T-helper 17 cell (primary cell): ENCODE measurements at places on chromosomes 3 and 15. TPM values are rescaled to one million over a fixed set of nuclear protein-coding genes. Genes with fewer than 3 reads are reported as not detected.
A peak's percentile ranks its signal among the peaks of the same experiment; 100 is the strongest.

DNA sequence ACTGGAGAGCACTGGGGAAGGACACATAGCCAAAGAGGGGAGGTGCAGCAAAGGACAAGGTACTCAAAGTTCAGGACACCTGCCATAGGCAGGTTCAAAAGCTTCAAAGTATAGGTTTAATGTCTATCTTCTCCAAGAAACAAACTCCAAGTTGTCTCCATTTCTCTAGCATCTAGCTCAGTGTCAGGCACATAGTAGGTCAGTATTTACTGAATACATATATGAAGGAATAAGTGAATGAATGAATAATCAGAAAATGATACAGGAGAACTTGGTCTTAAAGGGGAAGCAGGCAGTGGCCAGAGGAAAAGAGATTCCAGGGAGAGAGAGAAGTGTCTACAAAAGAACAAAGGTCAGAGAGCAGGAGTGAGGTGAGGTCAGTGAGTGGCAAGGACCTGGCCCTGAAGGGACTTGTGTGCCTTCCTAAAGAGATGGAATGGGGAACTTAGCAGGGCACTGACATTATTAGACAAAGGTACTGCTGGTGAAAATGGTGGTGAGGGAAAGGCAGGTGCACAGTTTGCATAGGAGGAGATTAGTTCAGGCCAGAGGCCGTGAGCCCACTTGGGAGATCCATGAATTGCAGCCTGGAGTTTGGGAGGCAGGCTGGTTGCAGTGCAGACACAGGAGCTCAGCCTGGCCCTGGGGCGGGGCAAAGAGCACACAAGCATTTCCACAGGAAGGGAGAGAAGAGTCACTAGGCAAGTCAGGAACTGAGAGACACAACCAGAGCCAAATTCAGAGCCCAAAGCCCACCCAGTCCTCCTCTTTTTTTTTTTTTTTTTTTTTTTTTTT is 21.4 kb downstream of the TBC1D2B start:
- H3K36me3 ChIP-seq = peaks cover 7% of the 10 kb centered on the region
- H3K4me3 ChIP-seq = peak overlapping the region; percentile 93
- H3K27me3 ChIP-seq = no peaks in the 10 kb centered on the region
- no peak overlapping the region for H3K27ac ChIP-seq
- no peak for DNase-seq
- peaks cover 69% of the 10 kb centered on the region for H3K4me1 ChIP-seq

GRCh38 chr15:80942746-80943565 is 46.7 kb downstream of the MESD start:
- H3K27ac ChIP-seq = peak overlapping the region; percentile 60
- DNase-seq = no peak
- peaks cover 6% of the 10 kb centered on the region for H3K4me1 ChIP-seq
- peaks cover 12% of the 10 kb centered on the region for H3K36me3 ChIP-seq
- no peaks in the 10 kb centered on the region for H3K27me3 ChIP-seq

GRCh38 chr3:63909431-63909830 is 2.8 kb downstream of the SCAANT1 start:
- DNase-seq = no peak
- no peak overlapping the region for H3K27ac ChIP-seq
- peaks cover 20% of the 10 kb centered on the region for H3K4me1 ChIP-seq
- no peaks in the 10 kb centered on the region for H3K36me3 ChIP-seq

DNA sequence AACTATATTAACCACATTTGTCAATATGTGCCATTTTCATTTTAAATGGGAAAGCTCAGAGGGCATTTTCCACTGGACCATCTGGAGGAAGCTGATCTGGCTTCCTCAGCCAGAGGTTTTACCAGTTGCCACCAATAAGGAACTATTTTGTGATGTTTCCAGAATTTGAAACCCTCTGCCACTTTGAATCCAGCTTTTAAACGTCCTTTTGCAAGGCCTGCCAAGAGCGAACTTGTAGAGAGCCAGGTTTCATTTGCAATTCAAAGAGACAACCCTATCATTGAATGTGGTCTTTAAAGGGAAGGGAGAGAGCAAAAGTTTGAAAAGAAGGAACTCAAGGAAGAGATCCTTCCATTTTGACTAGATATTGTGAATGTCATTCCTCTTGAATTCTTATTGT is 123.3 kb upstream of the CHL1 start:
- H3K27me3 ChIP-seq = peaks cover 19% of the 10 kb centered on the region
- no peaks in the 10 kb centered on the region for H3K4me1 ChIP-seq
- DNase-seq = no peak
- no peaks in the 10 kb centered on the region for H3K36me3 ChIP-seq
- no peak overlapping the region for H3K27ac ChIP-seq

GRCh38 chr15:73550190-73550589 is 83.0 kb downstream of the NPTN start:
- no peak overlapping the region for H3K27ac ChIP-seq
- no peak for DNase-seq
- no peaks in the 10 kb centered on the region for H3K27me3 ChIP-seq
- peaks cover 2% of the 10 kb centered on the region for H3K36me3 ChIP-seq

DNA sequence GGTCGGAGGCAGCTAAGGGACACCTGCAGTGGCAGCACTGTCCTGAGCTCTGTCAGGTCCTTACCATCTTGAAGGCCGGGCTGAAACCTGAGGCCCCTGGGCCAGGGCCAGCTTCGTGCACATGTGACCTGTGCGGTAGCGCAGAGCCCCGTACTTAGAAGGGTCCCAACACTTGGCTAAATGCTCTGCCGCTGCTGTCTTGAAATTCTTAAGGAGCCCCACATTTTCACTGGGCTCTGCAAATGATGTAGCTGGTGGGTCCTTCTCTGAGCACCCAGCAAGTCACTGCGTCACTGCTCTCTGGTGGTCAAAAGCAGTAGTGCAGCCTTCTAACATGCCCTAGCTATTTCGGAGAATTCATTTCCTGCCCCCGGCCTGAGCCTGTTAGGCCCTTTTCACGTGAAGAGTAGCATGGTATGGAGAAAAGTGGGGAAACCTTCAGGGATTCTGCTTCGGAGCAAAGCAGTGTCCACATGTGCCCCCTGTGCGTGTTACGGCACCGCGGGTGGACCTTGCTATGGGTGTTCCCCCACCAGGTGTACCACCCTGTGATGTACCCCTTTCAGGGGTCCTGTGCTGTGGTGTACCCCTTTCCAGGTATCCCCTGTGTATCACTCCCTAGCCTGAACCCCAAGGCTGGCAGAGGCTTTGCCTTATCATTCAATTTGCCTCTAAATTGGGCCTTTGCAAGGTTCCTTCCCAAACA is 79.7 kb downstream of the TMEM266 start:
- H3K27ac ChIP-seq = no peak overlapping the region
- H3K4me3 ChIP-seq = no peak overlapping the region
- H3K36me3 ChIP-seq = peaks cover 5% of the 10 kb centered on the region
- H3K27me3 ChIP-seq = peaks cover 48% of the 10 kb centered on the region
- peak; percentile 66 for DNase-seq
- H3K4me1 ChIP-seq = no peaks in the 10 kb centered on the region

- no peaks in the 10 kb centered on the region for H3K27me3 ChIP-seq
- peaks cover 52% of the 10 kb centered on the region for H3K4me1 ChIP-seq
- no peak for DNase-seq
- peaks cover 5% of the 10 kb centered on the region for H3K36me3 ChIP-seq
- peak overlapping the region; percentile 24 for H3K27ac ChIP-seq
Observed at GRCh38 chr3:46934498-46935167, 41.9 kb downstream of the CCDC12 start.

DNA sequence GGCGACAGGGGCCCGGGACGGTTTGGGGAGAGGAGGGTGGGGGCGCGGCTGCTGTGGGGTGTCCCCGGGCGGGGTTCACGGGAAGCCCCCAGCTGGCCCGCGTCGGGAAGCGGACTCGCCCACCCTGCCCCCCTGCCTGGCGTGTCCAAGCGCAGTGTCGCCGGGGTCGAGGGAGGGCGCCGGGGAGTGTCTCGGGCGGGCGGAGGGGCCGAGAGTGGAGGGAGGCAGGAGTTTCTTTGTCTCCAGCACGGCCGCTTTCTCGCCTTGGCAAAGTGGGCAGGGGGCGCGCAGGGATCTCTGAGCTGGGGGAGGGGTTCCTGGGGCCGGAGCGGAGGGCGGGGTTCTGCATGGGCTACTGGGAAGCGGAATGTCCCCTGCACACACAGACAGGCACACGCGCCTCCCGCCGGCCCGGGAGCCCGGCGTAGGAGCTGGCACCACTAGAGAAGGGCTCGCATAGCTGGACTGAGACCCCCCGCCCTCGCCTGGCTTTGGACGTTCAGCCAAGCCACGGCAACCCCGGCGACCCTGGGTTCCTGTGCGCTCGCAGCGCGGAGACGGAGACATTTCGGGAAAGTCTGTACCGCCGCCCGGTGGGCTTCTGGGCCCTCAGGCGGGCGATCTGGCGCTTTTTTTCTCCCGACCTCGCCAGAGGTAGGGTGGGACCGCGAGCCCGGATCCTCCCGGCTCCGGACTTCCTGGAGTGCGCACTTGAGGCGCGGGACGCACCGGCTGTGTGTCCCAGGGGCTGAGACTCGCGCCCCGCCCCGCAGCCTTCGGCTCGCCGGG is 822 bp downstream of the ST8SIA2 start:
- no peak for DNase-seq
- no peak overlapping the region for H3K27ac ChIP-seq
- no peak overlapping the region for H3K4me3 ChIP-seq
- peaks cover 10% of the 10 kb centered on the region for H3K4me1 ChIP-seq
- peaks cover 3% of the 10 kb centered on the region for H3K36me3 ChIP-seq

GRCh38 chr3:168865022-168865551 is 769.4 kb upstream of the GOLIM4 start:
- H3K36me3 ChIP-seq = no peaks in the 10 kb centered on the region
- no peaks in the 10 kb centered on the region for H3K4me1 ChIP-seq

GRCh38 chr3:45417930-45418847 is 29.8 kb downstream of the LARS2 start:
- H3K27me3 ChIP-seq = no peaks in the 10 kb centered on the region
- no peak overlapping the region for H3K27ac ChIP-seq
- no peak overlapping the region for H3K4me3 ChIP-seq

DNA sequence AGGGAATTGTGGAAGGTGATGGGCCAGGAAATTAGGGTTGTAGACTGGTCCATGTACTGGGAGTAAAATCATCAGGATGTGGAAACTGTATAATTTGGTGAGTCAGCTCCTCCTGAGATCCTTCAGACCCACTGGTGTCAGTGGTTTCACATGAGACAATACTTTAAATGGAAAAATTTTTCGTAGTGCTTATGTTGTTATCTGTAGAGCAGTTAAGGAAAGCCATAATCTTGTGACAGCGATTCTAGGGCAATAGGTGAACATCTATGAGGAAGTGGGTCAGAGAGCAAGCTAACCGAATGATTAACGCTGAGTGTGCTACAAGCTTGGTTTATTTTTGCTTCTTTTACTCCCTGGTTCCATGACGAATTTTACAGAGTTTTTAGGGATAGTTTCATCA is 200.6 kb downstream of the CADM2 start:
- no peaks in the 10 kb centered on the region for H3K36me3 ChIP-seq
- no peak overlapping the region for H3K27ac ChIP-seq
- H3K27me3 ChIP-seq = no peaks in the 10 kb centered on the region
- no peak for DNase-seq
- no peak overlapping the region for H3K4me3 ChIP-seq

- DNase-seq = no peak
- peak overlapping the region; percentile 96 for H3K4me3 ChIP-seq
- H3K27ac ChIP-seq = peak overlapping the region; percentile 99
Observed at GRCh38 chr3:56557831-56558170, 826 bp downstream of the CCDC66 start.

GRCh38 chr3:113625834-113626233 is 70.6 kb downstream of the USF3 start:
- H3K4me3 ChIP-seq = no peak overlapping the region
- H3K4me1 ChIP-seq = peaks cover 15% of the 10 kb centered on the region
- peaks cover 20% of the 10 kb centered on the region for H3K36me3 ChIP-seq
- peak overlapping the region; percentile 88 for H3K27ac ChIP-seq
- no peaks in the 10 kb centered on the region for H3K27me3 ChIP-seq

- H3K4me1 ChIP-seq = peaks cover 28% of the 10 kb centered on the region
- H3K4me3 ChIP-seq = no peak within 1 kb of the TSS
- H3K36me3 ChIP-seq = no peaks in the 10 kb centered on the region
- H3K27ac ChIP-seq = peak within 1 kb of the TSS; percentile 89
Observed at GRCh38 chr3:182980204-182981037, at the start of gene DCUN1D1. DCUN1D1 (minus strand) TSS chr3:182980538; CDS start chr3:182980489, 49 bp downstream.

DNA sequence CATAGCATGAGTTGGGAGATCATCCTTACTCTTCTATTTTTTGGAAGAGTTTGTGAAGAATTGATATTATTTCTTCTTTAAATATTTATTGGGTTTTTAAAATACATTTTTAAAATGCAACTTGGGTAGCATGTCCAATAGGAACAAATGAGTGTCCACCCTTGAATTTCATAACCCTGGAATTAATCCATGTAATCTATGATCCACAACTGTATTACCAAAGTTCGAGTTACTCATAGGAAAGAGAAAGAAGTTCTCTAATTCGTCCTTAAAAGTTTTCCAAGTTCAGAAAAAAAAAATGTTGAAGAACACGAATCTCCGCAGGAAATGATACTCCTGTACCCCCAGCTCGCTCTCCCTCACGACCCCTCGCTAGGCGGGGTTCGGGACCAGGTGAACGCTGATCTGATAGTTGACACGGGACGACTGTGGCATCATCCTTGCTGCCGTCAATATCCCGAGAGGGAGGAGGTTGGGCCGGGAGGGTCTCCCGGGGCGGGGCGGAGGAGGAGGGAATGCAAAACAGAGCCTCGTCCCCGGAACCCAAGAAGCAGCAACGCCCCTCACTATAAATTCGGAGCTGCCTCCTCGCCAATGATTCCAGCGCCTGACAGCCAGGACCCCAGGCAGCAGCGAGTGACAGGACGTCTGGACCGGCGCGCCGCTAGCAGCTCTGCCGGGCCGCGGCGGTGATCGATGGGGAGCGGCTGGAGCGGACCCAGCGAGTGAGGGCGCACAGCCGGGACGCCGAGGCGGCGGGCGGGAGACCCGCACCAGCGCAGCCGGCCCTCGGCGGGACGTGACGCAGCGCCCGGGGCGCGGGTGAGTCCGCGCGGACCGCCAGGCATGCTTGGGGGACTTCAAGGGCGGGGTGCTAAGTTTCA is at the start of gene AGTR1:
Gene AGTR1 (plus strand): TSS at position 598 of the 884 bp plus-strand sequence. CDS start 43,133 bp downstream, outside the sequence.
- no peak within 1 kb of the TSS for H3K27ac ChIP-seq
- no peaks in the 10 kb centered on the region for H3K4me1 ChIP-seq
- peaks cover 10% of the 10 kb centered on the region for H3K27me3 ChIP-seq
- H3K4me3 ChIP-seq = no peak within 1 kb of the TSS
- no peaks in the 10 kb centered on the region for H3K36me3 ChIP-seq

DNA sequence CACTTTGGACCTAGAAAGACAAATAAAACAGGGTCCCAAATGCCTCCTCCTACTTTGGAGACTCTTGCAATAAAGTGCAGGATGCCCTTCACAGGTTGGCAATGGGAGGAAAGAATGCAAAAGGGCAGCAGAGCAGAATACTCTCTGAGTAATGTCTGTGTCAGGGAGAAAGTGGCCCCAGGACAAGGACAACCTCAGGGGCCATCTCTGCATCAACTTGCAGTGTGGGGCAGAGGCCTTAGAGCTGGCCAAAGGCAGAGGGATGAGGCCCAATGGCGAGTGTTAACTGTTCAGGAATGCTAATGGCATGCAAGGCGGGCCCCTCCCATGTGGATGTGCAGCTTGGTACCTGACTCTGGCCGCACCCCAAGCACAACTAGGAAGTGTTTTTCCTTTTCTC is 8.4 kb downstream of the UPK1B start:
- peaks cover 5% of the 10 kb centered on the region for H3K4me1 ChIP-seq
- no peak for DNase-seq
- H3K4me3 ChIP-seq = no peak overlapping the region
- peaks cover 44% of the 10 kb centered on the region for H3K27me3 ChIP-seq

- no peaks in the 10 kb centered on the region for H3K4me1 ChIP-seq
- no peak overlapping the region for H3K4me3 ChIP-seq
- no peak for DNase-seq
Observed at GRCh38 chr3:146382386-146382785, 87.0 kb downstream of the PLSCR2 start.

Gene FBXW12
- total RNA-seq = not detected

Gene ZNF619
- 8.4 TPM for total RNA-seq

Gene SLC9C1
- not detected for total RNA-seq

Gene WNT7A
- 10.1 TPM for total RNA-seq

Gene GOLGA6D
- 0.10 TPM for total RNA-seq

Gene ZNF385D
- total RNA-seq = 5.3 TPM

Gene SOX2
- total RNA-seq = not detected

Gene CCR8
- total RNA-seq = 9.0 TPM

Gene PARP3
- total RNA-seq = 8.9 TPM

Gene GP5
- 6.1 TPM for total RNA-seq

Gene CSPG5
- total RNA-seq = 0.35 TPM
